ENCODE measurements at places on chromosomes 7 and 10.

- DNase-seq = no peak
Measured at GRCh38 chr7:98598846-98599615, 18.1 kb upstream of the NPTX2 start.

DNA sequence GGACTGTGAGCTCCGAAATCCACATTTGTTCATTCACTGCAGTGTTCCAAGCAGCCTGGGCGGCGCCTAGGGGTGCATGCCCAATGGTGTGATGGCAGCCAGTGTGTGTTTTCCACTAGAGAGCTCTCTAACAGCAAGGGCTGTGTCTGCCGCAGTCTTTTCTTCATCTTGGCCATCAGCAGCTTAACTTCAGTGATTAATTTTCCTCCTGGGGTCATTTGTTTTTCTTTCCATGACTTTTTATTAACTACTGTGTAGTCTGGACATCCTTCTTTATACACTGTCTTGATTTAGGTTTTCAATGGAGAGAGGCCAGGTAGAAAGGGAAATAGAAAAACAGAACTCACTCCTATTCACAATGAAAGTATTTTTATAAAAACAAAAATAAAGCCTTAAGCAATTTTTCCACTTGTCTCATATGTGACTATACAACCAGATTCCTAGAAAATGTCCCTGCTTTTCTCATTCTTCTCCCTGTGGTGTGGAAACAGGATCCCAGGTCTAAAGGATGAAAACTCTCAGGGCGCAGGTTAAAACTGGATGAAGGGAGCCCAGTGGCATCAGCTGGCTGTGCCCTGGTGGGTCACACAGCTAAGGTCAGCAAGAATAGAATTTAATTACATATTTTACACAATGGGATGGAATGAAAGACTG lies 176.8 kb downstream of the PKD1L1 start:
- DNase-seq = no peak

DNA sequence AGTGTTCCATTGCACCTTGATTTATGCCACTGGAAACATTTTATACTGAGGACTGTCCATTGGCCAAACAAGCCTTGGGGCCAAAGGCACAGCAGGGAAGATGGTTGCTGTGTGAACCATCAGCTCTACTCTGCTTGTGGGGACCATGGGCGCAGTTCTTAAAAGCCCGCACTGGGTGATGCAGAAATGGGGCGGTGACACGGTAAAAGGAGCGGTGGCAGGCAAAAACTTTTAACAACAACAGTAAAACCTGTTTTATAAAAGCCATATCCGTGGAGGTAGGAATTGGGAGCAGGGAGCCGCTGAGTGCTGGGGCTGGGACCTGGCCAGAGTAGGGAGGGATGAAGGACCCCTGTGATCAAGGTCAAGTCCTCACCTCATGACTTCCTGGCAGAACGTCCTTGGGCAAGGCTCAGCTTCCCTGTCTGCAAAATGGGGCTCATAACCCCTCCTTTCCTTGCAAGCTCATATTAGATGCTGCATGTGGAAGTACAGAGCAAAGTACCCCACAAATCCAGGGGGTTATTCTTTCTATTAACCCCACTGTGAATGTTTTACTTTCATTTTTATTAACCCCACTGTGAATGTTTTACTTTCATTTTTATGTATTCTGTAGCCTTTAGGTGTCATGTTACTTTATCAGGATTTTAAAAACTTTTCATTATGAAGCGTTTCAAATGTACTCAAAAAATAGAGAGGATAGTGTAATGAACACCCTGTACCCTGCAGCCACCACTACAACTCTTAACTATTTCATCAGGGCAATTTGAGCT lies 78.3 kb downstream of the GRK5 start:
- DNase-seq = peak; percentile 70

GRCh38 chr7:125391921-125392320 lies 462.3 kb upstream of the POT1 start:
- DNase-seq = no peak

DNA sequence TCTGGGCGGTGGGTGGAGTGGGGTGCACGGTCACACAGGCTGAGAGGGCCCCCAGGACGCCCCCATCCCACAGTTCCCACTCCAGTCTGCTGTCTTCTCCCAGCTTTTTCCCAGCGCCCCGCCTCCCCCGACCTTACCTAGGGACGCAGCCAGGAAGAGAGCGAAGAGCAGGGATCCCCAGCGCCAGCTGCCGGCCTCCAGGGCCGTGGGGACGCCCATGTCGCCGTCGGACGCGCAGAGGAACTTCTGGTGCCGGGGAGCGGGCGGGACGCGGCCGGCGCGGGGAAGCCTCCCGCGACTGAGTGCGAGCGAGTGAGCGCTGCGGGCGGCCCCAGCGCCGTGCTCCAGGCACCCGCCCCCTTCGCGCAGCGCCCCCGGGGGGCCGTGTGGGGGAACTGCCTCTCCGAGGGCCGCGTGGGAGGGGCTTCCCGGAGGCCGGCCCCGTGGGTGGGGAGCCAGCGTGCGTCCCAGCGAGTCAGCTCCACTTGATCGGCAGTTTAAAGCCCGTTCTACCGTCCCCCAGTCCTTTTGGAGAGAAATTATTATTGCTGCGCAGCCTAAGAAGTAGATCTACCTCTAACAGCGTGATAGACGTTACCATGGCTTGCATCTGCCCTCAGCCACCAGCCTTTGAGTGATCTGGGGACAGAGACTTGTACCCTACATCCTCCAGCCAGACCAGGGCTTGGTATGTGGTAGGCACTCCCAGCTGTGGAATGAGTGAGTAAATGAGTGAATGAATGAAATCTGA lies at the start of gene VSIR:
TSS of gene VSIR (minus strand) at position 300 of the 751 bp plus-strand sequence. CDS start at position 219, 81 bp downstream.
- DNase-seq = peak; percentile 99

- no peak for DNase-seq
Measured at GRCh38 chr10:5433182-5433581, 20.8 kb downstream of the NET1 start.

GRCh38 chr10:2392145-2392812 lies 655.0 kb upstream of the ADARB2 start:
- DNase-seq = no peak

- DNase-seq = no peak
Measured at GRCh38 chr10:130741901-130742855, 569.3 kb downstream of the TCERG1L start.

- no peak for DNase-seq
Measured at GRCh38 chr7:4681218-4681851, 760 bp upstream of the FOXK1 start.

DNA sequence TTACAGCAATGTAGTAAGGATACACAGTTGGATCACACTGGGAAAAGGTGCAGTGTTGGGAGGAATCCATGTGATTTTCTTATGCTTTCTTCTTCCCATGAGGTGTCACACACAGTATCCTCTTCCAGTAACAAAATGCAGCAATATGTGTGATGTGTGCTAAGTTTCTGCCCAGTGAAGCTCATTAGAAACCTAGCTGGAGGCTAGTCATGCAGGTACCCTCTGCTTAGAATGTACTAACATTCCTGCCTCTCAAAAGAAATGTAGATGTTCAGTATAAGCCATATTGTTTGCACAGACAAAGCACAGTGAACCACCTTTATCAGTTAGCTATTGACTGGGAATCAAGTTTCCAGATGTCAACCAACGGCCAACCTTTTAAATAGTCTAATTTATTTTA lies 12.9 kb upstream of the KCND2 start:
- DNase-seq = no peak

DNA sequence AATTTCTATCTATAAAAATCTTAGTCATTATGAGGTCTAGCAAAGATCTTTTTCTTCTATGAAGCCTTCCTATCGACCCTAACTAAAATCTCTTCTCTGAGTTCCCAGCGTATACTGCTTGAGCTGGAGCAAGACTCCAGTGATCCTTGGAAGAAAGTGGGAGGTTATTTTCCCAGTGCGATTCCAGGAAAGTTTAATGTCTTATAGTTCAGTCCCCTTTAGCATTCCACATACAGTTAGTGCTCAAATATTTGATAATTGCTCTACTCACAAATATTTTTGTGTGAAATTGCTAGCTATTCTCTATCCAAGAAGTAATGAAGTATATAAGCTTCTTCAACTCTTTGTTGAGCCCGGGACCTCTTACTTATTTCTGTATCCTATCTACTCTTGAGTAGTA lies 47.7 kb downstream of the ZEB1 start:
- DNase-seq = no peak

- DNase-seq = peak; percentile 66
Measured at GRCh38 chr10:61779950-61780659, 117.4 kb downstream of the CABCOCO1 start.

GRCh38 chr10:44339218-44339617 lies 45.7 kb downstream of the CXCL12 start:
- no peak for DNase-seq

Measured in activated CD4-positive, alpha-beta T cell treated with anti-CD3 and anti-CD28 coated beads, Interleukin-2, amount 10 ng/mL, durations not matched to agents 24 days and 14 days (primary cell).